GM04504 (cell line): ENCODE measurements at places on chromosomes 5 and 9.

GRCh38 chr5:20166456-20166855 lies 178.5 kb upstream of the CDH18 start:
- DNase-seq = no peak

DNA sequence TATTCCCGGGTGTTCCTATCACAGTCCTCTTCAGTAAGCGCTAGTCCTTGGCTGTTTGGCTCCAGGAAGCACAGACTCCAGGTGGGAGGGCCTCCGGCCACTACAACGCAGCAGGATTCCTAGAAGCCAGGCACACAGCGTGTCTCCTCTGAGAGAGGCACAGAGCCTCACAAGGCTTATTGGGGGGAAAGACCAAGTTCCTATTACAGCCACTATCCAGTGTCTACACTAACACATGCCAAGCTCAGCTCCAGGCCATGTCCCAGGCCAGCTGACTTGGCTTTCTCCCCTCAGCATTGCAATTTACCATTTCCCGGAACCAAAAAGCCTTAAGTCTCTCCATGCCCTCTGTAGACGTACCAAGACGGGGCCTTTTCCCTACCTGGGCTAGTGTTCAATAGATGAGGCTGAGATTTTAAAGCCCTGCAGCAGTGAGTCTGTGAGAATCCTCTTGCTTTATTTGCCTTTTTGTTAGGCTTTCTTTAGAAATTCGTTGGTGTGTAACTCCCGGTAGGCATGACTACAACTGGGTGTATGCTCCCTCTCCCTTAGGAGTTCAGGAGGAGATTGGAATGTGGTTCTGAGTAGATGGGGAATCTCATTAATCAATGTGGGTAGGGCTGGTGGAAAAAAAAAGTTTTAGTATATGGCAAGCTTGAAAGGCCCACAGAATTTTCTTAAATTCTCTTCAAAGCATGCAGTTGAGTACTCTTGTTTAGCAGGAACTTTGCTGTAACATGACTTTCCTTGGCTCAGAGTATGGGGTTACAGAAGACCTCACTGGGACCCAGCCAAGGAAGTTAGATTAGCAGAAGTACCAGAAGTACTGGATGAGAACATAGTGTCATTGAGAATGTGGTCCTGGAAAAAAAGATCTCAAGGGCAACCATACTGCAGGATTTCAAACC lies 84.3 kb upstream of the SLC1A3 start:
- no peak for DNase-seq

GRCh38 chr9:32906213-32906612 lies 95.2 kb downstream of the APTX start:
- DNase-seq = no peak

GRCh38 chr5:175464942-175465233 lies 13.5 kb upstream of the SFXN1 start:
- DNase-seq = no peak

- DNase-seq = no peak
These were observed 35.0 kb downstream of the TMOD1 start for GRCh38 chr9:97536480-97536879.
